ENCODE measurements at places on chromosomes 6 and 20. TPM values are rescaled to one million over a fixed set of nuclear protein-coding genes. Genes with fewer than 3 reads are reported as not detected.

PRR18 gene
- not detected for total RNA-seq

EEF1E1 gene
- total RNA-seq, result 60.0 TPM

DNA sequence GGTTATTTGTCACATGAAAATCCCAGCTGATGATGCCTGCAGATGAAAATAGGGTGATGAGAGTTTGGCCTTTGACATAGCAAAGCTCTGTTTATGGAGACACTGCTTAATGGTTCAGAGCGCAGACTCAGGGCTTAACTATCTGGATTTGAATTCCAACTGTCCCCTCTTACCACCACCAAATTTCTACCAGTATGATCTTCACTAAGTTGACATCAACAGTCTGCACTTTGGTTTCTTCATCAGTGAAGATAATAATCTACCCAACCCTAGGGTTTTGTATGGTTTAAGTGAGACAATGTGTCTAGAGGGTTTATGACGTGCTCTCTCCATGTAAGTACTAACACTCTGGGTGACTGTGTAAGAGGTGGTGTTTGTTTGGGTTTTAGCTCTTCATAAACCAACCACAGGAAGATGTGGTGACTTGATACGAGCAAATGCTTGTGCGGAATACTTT, 151.4 kb upstream of the TNFAIP3 start:
- no peak overlapping the region for H3K4me3 ChIP-seq
- H3K27ac ChIP-seq, result no peak overlapping the region
- no peaks in the 10 kb centered on the region for H3K27me3 ChIP-seq
- H3K36me3 ChIP-seq, result no peaks in the 10 kb centered on the region
- DNase-seq, result peak; percentile 63

MAPK14 gene
- 74.4 TPM for total RNA-seq

FAM217A gene
- not detected for total RNA-seq

- H3K27ac ChIP-seq, result no peak overlapping the region
- H3K4me1 ChIP-seq, result no peaks in the 10 kb centered on the region
- H3K36me3 ChIP-seq, result no peaks in the 10 kb centered on the region
- H3K27me3 ChIP-seq, result no peaks in the 10 kb centered on the region
- DNase-seq, result no peak
Measured at GRCh38 chr20:59134182-59134581, 29.4 kb upstream of the ZNF831 start.

PCMTD2 gene
- total RNA-seq, result 28.3 TPM

PROKR2 gene
- total RNA-seq, result not detected

DNA sequence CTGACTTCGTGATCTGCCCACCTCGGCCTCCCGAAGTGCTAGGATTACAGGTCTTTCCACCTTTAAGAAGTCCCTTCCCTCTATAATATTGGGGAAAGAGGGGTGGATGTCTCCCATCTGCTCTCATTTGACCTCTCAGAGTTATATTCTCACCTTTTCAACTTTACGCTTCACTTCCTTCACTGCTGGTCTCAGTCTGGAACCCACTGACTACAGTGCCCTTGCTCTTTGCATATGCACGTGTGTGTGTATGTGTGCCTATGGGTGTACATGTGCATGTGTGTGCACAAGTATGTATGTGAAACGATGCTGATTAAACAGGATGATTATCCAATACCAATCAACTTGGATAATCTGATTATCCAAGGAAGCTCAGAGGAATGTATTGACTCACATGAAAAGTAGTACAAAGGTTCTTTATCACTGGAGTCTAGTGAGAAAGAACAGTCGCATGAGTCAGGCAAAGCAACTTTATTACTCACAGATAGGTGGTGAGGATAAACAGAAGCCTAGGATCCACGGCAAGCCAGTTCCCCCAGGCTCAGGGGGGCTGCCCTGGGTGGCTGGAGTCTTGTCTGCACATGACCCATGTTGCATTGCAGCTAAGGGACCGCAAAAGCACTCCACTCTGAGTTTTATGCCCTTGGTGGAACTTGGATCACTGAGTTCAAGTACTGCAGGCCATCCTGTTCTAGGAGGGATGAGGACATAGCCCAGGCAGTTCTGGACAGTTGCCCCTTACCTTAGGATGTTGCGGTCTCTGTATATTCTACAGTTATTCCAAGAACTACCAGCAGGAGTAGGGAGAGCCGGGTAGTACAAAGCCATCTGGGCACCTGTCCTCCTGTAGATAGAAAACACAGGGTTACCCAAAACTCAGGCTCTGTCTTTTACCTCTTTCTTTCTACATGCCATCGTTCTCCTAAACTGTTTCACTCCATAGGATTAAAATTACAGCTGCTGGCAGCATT, 50.9 kb downstream of the SNRNP48 start:
- peak overlapping the region; percentile 30 for H3K27ac ChIP-seq
- DNase-seq, result peak; percentile 87
- no peak overlapping the region for H3K4me3 ChIP-seq
- peaks cover 9% of the 10 kb centered on the region for H3K4me1 ChIP-seq

DNA sequence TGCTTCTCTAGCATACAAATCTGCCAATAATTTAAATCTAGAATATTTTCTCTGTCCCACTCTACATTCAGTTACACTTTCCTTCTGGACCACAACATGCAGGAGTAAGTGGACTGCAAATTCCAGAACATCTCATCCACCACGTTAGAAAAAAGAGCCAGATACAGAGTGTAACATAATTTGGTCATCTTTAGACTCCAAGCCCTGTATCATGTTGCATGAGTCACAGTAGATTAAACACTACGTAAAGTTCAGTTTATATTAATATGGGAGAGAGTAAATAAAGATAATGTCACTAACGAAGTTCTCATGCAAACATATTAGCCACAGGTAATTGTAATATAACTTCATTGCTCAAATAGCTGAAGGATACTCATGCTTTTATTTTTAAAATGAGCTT, 327.0 kb downstream of the C6orf118 start:
- no peaks in the 10 kb centered on the region for H3K27me3 ChIP-seq
- DNase-seq, result peak; percentile 0
- no peak overlapping the region for H3K4me3 ChIP-seq
- no peaks in the 10 kb centered on the region for H3K36me3 ChIP-seq
- no peak overlapping the region for H3K27ac ChIP-seq

DNA sequence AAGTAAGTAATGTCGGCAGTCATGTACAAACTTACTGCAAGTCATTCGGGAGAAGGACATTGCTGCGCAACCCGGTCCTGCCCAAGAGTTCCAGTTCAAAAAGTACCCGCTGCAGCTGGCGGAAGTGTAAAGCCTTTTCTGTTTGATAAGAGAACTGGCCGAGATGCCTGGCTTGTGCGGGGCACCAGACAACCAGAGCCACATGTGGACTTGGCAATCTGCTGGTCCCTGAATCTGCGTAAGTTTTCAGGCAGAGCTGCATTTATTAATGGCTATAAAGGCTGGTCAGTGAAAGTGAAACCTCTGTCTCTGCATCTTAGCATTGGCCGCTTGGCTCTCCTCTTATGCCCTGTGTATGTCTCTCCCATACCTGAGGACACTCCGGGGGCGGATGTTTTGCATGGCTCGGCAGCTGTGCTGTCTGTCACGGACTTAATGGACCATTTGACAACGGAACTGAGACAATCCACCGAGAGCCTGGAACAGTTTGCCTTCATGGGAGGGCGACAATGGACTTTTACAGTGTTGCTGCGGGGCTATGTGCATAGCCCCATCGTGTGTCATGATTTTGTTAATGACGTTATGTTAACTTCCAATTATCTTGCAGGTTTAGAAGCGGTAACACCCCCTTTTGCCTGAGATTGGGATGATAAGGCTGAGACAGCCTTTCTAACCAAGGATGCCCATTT, 19.8 kb upstream of the RGS17 start:
- H3K27me3 ChIP-seq, result peaks cover 5% of the 10 kb centered on the region
- no peaks in the 10 kb centered on the region for H3K36me3 ChIP-seq
- H3K4me3 ChIP-seq, result no peak overlapping the region
- H3K4me1 ChIP-seq, result no peaks in the 10 kb centered on the region
